ENCODE measurements at places on chromosomes 3 and 15. TPM values are rescaled to one million over a fixed set of nuclear protein-coding genes. Genes with fewer than 3 reads are reported as not detected.

The WWTR1 gene
- 0.22 TPM for total RNA-seq

The AADACL2 gene
- not detected for total RNA-seq

The SCG5 gene
- not detected for total RNA-seq

The SPTBN5 gene
- total RNA-seq = 2.3 TPM

The STAB1 gene
- total RNA-seq = 2.5 TPM

The STRA6 gene
- total RNA-seq = not detected

The RLBP1 gene
- total RNA-seq = not detected

The IGF2BP2 gene
- 0.50 TPM for total RNA-seq

The TRIM71 gene
- total RNA-seq = not detected

The COLQ gene
- total RNA-seq = 3.7 TPM

The RBP2 gene
- total RNA-seq = not detected

The LRRC31 gene
- not detected for total RNA-seq
